ENCODE measurements at places on chromosomes 5 and 9. TPM values are rescaled to one million over a fixed set of nuclear protein-coding genes. Genes with fewer than 3 reads are reported as not detected.

Gene MYMK
- not detected for total RNA-seq

Gene MSX2
- total RNA-seq = 2.2 TPM

Gene ATG10
- total RNA-seq = 8.1 TPM

Gene C5orf46
- total RNA-seq = not detected

Gene GABRA1
- total RNA-seq = not detected

Gene OMD
- total RNA-seq = not detected

Gene PRRT1B
- not detected for total RNA-seq

Gene TLX3
- not detected for total RNA-seq

Gene WNK2
- total RNA-seq = not detected

Gene HK3
- total RNA-seq = not detected

Measured in IMR-90 (cell line).